Naive B cell (primary cell): ENCODE measurements at places on chromosomes 11 and 22.

- DNase-seq = no peak
Observed at GRCh38 chr11:1776331-1776851, 12.7 kb upstream of the CTSD start.

DNA sequence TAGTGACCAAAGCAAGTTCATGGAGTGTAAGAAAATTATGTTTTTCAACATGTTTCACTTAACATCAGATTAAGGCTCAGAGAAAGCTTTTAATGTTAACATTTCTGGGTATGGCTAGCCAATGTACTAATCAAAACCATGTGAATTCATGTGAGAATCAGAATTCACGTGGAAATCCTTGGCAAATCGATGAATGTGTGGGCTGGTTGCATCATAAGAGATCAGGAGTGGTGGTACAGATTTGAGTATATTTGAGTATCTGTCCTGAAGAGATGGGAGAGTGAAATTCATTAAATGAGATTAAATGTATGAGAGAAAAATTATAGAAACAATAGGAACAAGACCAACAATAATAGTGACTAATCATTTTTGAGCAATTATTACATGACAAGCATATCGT lies 638.6 kb upstream of the ANO5 start:
- no peak for DNase-seq

DNA sequence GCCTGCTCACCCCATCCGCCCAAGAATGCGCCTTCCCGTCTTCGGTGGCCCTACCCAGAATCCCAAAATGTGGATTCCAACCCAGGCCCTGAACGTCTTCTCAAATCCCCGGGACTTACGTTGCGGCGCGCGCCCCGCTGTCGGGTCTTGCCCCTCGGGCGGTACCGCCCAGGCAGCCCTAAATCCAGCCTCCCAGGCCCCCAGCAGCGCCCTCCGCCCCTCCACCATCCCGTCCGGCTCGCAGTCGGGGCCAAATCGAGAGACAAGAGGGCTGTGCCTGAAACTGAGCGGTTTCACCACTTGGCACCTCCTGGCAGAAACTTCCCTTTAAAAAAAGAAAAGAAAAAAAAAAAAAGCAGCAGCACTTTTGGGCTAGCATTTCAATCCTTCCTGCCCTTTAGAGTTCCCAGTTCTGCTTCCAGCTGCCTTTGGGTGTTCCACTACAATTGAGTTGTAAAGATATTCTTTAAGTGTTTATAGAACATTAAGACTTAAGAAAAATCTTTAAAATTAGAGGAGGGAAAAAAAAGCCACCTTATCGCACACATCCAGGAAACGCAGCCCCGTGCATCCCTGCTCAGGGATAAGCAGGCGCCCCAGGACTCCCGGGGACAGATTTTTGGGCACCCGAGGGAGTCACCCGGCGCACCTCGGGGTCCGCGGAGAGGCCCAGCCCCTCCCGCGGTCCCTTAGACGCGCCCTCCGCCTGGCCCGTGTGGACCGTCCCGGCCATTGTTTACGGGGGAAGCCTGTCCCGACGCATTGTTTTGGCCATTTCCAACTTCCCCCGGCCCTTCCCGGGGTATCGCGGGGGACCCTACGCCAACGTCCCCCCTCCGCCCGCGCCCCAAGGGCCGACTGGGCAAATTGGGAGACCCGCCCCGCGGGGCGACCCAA lies 57.6 kb downstream of the KCNJ4 start:
- DNase-seq = peak; percentile 40

DNA sequence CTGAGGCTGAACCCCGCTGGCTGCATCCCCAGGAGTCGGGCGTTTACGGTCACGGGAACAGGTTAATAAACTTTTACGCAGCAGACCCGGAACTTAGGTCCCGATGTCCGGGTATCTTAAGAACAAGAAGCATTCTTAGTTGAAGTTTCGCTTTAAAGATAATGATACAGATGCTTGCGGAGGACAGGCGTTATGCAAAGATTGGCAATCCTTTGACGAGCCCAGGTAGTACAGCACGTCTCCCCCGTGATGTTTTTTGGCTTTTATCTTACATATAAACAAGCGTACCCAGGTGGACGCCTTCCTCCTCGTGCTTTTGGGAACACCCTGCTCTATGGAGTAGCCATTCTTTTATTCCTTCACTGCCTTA lies 871 bp upstream of the TOLLIP start:
- no peak for DNase-seq

- no peak for DNase-seq
Observed at GRCh38 chr11:46345131-46345597, 2.1 kb upstream of the DGKZ start.

DNA sequence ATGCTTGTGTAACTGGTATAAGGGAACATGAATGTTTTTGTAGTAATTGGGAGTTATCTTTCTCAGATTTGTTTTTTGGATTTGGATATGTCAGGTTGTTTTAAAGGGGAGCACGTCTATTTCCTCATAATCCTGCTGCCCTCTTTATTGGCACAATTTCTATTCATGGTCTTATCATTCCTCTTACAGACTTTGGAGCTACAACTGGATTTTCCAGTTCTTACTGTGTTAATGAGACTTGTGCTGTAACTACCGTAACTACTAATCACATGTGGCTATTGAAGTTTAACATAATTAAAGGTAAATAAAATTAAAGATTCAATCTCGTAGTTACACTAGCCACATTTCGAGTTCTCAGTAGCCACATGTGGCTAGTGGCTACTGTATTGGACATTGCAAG lies 1.9 kb downstream of the FDX1 start:
- DNase-seq = no peak

DNA sequence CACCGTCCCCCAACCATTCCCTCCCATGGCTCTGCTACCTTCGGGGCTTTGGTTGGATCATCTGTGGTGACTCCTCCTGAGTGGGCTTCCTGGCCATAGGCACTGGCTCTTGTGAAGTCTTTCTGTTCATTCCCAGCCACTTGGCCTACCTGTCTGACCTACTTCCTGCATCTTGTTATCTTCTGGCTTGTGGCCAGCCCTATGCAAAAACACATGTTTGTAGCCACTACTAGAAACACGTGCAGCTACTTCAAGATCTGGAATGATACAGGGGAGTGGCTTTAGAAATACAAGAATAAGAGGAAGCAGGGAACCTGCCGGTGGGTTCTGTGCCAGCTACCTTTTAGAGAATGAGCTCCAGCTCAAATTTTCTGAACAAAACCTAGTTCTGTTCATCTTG lies 20.9 kb downstream of the RCOR2 start:
- no peak for DNase-seq

GRCh38 chr11:8268530-8269400 lies 5.1 kb upstream of the LMO1 start:
- no peak for DNase-seq

DNA sequence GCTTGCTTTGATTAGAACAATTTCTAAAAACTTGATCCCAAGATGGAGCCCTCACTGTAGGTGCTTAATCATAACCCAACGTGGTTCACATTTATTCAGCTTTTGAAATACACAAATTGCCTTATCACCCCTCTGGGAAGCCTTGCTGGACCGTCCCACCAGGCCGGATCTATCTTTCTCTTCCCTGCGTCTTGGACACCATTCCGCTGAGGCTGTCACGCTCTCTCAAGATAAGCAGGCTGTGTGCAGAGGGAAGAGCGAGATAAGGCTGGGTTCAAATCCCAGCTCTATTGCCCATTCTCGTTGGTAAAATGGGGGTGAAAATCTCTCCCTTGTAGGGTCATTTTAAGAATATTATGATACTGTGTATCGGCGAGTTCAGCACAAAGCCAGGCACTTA lies 20.5 kb upstream of the TP53I11 start:
- DNase-seq = no peak

DNA sequence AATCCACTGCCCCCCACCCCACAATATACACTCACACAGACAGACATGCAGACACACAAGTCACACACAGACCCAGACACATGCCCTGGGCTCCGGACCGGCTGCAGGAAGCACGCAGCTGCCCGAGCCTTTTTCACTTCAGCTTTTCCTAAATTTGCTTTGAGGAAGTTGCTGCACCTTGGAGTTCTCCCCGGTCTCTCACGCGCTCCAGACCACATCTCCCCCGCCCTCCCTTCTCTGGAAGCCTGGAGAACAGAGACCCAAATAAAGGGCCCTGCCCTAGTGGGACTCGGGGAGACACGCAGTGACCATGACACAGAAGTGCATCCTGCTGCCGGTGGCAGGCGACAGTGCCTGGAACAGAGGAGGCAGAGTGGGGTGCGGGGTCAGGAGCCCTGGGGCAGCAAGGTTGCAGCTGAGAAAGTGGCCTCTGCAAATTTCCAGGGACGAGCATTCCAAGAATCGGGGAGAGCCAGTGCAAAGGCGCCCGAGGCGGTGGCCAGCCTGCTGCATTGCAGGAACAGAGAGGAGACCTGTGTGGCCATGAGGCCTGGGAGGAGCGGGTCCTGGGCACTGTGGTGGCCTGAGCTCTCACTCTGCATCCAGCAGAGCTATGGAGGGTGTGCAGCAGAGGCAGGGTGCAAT lies 19.1 kb downstream of the RPL3 start:
- peak; percentile 38 for DNase-seq

GRCh38 chr22:44037519-44038375 lies 13.6 kb downstream of the PARVB start:
- DNase-seq = no peak

- DNase-seq = no peak
Observed at GRCh38 chr11:37320921-37321320, 722.9 kb upstream of the RAG2 start.

DNA sequence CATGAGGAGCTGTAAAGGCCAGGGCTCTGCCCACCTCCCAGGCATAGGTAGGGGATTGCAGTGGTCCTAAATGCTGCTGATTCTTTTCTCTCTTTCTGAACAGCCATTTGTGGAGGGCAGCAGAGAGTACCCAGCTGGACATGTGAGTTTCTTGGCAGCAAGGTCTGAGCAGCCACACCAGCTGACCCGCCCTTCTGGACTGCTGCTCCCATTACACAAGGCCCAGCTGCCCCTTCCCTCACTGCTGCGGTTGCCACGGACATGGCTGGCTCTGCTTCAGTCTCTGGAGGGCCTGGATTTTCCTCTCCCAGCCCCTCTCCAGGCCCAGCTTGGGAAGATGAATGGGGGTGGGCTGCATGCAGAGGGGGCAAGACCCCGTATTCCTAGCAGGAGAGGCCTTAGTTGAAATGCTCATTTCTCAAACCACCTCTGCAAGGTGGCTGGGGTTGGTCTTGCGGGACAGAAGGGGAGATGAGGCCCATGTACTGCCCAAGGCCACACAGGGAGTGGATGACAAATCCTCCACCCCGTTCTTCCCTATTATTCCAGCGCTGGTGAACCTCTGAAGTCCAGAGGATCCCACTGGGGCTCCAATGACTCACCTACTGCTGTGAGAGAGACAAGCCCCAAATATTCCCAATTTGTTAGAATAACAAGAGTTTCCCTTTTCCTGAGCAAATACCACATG lies 4.6 kb downstream of the LGALS12 start:
- no peak for DNase-seq

- DNase-seq = no peak
Observed at GRCh38 chr22:49991167-49991566, 21.4 kb downstream of the IL17REL start.

DNA sequence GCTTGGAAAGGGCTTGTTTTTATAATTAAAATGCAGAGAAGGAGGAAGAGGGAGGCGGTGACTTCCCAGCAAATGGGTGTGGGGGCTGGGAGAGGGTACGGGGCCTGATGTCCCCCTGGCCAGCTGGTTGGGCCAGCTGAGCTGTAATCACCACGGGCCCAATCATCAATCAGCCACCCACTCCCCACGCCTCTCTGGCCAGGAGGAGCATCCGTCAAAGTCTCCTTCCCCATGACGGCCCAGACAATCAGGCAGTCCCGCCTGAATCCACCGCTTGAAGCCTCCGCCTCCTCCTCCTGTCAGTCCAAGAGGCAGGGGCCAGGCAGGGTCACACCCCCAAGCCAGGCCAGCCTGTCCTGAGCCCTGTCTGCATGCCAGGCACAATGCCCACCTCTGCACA lies 13.3 kb upstream of the CABP7 start:
- DNase-seq = no peak

DNA sequence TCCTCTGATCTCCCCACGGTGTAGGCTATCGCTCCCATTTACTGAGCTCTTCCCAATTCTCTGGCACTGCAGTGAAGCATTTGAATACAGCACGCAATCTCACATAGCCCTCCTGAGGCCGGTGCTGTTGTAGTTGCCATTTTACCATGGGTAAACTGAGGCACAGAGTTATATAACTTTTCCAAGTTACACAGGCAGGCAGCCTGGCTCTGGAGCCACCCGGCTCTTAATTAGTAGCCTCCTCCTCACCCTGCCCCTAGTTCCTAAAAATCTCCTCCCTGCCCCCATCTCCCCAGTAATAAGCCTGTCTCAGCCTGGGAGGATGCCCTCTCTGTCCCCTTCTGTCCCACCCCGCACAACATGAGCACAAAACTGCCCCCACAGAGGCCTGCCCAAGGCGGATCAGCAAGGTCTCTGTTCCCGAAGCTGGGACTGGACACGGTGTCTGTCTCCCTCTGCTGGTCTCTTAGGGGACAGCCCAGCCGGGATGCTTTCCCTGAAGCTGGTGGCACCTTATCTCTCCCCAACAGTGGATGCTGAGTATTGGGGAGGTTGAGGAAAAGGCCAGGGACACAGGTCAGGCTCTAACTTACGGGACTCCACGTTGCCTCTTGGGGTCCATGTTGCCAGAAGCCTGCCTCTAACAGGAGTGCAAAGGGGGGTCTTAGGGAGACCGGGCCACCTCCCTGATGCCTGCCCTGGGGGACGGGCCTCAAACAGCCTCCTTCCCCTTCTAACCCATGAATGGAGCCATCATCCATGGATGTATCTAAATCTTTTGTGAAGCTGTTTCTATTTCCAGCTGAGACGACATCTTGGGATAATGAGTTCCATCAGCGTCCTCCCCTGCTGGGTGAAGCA lies 9.1 kb upstream of the CLCF1 start:
- DNase-seq = peak; percentile 79

DNA sequence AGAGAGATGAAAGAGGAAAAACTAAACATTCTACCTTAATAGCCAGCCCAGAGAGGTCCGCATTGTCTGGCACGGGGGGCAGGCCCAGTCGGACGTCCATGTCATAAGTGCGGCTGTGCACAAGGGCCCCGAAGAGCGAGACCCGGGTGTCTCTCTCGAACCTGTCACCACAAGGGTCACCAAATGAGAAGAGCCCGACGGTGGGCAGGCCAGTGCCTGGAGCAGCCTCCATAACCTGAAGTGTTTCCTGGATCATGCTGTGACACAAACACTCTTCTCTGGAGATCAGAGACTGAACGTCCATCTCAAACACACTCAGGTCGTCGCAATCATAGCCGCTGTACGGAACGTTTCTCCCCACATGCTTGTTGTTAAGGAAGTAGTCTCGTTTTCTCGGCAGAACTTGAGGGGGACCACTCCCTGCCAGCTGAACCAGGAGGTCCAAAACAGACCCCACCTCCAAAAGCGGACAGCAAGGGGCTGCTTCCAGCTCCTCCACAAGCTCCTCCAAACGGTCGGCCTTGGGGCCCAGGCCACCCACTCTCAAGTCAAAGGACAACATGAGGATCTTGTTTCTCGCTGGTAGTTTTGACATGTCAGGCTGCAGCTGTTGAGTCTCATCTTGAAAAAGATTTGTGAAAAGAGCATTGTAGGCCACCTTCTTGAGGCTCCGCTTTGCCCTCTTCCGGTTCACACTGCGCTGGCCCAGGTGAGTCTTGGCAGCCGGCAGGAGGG lies 971 bp downstream of the TUBGCP6 start:
- no peak for DNase-seq

- no peak for DNase-seq
Observed at GRCh38 chr11:3803726-3804495, 4.4 kb upstream of the PGAP2 start.

- no peak for DNase-seq
Observed at GRCh38 chr11:43676933-43677332, 3.6 kb upstream of the HSD17B12 start.
